Activated CD8-positive, alpha-beta memory T cell treated with anti-CD3 and anti-CD28 coated beads, Interleukin-2, amount 10 ng/mL, durations not matched to agents 7 days and 5 days (primary cell): ENCODE measurements at places on chromosomes 16 and 17. TPM values are rescaled to one million over a fixed set of nuclear protein-coding genes. Genes with fewer than 3 reads are reported as not detected.

GRCh38 chr16:78450255-78450654, 350.8 kb downstream of the WWOX start:
- H3K27ac ChIP-seq = no peak overlapping the region

DNA sequence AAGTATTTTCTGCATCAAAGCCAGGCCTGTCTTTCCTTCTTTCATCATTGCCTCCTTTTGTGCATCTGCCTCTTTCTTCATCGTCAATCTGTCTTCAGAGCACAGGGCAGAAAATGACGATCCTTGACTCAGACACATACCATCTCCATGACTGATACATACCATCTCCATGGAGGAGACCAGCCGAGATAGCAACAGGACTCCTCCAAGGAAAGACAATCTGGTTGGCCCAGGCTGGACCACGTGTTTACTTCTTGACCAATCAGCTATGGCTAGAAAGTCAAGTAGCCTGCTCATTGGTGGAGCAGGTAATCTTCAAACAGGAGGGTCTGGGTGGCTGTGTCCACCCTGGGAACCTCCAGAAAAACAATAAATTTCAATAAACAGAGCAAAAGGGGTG, 164.6 kb downstream of the CPPED1 start:
- H3K36me3 ChIP-seq = peaks cover 3% of the 10 kb centered on the region
- no peak overlapping the region for H3K27ac ChIP-seq
- no peak overlapping the region for H3K4me3 ChIP-seq
- peaks cover 10% of the 10 kb centered on the region for H3K27me3 ChIP-seq

DNA sequence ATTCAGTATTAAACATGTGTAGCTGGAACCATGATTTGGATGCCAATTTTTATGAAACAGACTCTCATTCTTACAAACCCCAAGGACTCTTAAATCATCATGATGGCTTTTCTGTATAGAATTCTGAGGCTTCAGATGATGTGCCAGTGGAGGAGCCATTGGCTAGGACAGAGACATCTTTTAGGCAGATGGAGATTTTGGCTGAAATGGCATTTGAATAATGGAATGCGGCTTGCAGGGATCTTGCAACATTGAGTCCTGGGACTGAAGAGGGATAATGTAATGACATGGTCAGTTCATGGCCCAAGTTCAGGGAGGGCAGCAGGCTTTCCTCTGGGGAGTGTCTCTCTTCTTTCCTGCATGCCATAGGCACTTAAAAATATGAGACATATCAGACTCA, 172.4 kb downstream of the ABCA8 start:
- DNase-seq = no peak
- H3K4me1 ChIP-seq = no peaks in the 10 kb centered on the region
- no peak overlapping the region for H3K4me3 ChIP-seq
- H3K36me3 ChIP-seq = no peaks in the 10 kb centered on the region

DNA sequence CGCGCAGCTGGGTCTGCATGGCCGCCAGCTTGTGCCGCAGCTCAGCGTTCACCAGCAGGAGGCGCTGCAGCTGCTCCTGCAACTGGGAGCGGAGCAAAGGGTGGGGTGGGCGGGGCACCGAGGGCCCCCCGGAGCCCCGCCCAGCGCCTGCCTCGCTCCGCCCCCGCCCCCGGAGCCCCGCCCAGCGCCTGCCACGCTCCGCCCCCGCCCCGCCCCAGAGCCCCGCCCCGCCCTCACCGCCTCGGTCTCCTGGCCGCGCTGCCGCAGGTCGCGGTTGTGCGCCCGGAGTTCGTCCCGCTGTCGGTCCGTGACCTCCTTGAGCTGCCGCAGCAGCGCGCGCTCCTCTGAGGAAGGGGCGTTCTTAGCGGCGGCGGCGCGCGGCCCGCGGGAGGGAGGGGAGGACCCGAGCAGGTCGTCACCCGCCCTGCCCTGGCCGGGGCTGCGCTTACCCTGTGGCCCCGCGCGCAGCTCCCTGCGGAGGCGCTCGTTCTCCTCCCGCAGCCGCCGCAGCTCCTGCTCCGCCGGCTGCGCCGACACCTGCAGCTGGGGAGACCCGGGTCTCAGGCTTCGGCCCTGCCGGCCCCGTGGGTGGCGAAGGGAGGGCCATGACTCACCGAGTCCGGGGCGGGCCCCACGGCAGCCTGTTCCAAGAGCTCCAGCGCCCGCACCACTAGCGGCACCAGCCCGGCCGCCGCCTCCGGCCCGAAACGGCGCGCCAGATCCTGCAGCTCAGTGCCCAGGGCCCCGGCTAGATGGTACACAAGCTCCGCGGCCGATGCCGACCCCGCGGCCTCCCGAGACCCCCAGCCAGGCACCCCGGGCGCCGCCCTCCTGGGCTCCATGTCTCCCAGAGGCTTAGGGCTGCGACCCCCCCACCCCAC, 463 bp downstream of the RILP start:
- H3K4me1 ChIP-seq = peaks cover 19% of the 10 kb centered on the region
- peak; percentile 96 for DNase-seq
- peak overlapping the region; percentile 28 for H3K27ac ChIP-seq
- peaks cover 24% of the 10 kb centered on the region for H3K36me3 ChIP-seq

DNA sequence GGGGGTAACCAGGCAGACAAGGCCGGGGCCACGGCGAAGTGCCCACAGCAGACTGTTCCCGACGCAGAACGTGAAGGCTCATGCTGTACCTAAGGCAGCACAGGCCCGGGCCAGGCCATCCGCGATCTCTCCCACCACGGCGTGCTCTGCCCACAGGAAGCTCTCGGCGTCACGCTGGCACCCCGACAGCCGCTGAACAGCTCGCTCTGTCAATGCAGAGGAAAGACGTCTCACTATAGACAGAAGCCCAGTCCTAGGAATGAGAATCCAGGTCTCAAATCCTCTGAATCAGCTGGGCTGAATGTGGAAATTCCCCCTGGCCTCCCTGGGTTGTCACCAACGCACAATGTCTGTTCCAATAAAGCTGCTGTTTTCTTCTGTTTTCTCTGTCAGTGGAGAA, 21.4 kb downstream of the SERPINF1 start:
- peaks cover 34% of the 10 kb centered on the region for H3K36me3 ChIP-seq
- H3K27ac ChIP-seq = no peak overlapping the region
- peaks cover 2% of the 10 kb centered on the region for H3K4me1 ChIP-seq
- H3K4me3 ChIP-seq = no peak overlapping the region
- no peak for DNase-seq

- peaks cover 3% of the 10 kb centered on the region for H3K36me3 ChIP-seq
- peak overlapping the region; percentile 79 for H3K4me3 ChIP-seq
- no peaks in the 10 kb centered on the region for H3K27me3 ChIP-seq
- DNase-seq = no peak
- peaks cover 40% of the 10 kb centered on the region for H3K4me1 ChIP-seq
These were observed 383 bp downstream of the ZNF598 start for GRCh38 chr16:2009164-2009711.

GRCh38 chr16:86593913-86594620, 15.7 kb downstream of the FOXL1 start:
- DNase-seq = no peak
- no peak overlapping the region for H3K4me3 ChIP-seq
- no peaks in the 10 kb centered on the region for H3K4me1 ChIP-seq
- no peaks in the 10 kb centered on the region for H3K36me3 ChIP-seq
- peaks cover 26% of the 10 kb centered on the region for H3K27me3 ChIP-seq

GRCh38 chr17:57565176-57565575, 179.9 kb downstream of the CCDC182 start:
- H3K4me1 ChIP-seq = peaks cover 4% of the 10 kb centered on the region
- no peak overlapping the region for H3K4me3 ChIP-seq

DNA sequence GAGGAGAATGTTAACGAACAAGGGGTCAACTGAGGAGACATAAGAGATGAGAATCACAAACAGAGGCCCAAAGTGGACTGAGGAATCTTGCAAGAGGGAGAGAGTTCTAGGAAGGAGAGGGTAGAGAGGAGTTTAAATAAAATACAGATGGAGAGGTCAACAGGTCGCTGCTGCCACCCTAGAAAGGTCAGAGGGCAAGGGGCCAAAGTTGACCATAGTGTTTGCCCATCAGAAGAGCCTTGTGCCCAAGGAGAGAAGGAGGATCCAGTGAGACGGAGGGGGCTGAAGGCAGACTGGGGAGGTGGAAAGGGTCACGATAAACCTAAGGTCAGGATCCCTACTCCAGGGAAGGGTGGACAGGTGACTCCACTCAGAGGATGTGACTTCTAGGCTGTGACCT, 6.9 kb upstream of the ITGA3 start:
- no peak overlapping the region for H3K4me3 ChIP-seq
- DNase-seq = no peak

DNA sequence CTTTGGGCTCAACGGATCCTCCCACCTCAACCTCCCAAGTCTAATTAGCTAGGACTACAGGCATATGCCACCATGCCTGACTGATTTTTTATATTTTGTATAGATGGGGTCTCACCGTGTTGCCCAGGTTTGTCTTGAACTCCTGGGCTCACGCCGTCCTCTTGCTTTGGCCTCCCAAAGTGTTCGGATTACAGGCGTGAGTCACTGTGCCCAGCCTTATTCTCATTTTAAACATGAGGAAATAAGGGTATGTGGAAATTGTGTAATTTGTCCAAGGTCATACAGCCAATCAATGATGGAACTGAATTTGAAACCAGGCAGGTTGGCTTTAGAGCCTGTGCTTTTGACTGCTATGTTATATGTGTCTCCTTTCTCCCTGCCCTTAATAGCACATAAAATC, 27.4 kb upstream of the AQP8 start:
- H3K4me3 ChIP-seq = no peak overlapping the region
- DNase-seq = no peak
- H3K27ac ChIP-seq = no peak overlapping the region
- no peaks in the 10 kb centered on the region for H3K27me3 ChIP-seq
- H3K4me1 ChIP-seq = no peaks in the 10 kb centered on the region
- no peaks in the 10 kb centered on the region for H3K36me3 ChIP-seq

- no peaks in the 10 kb centered on the region for H3K27me3 ChIP-seq
- H3K4me1 ChIP-seq = no peaks in the 10 kb centered on the region
- H3K27ac ChIP-seq = no peak overlapping the region
- DNase-seq = no peak
- peaks cover 14% of the 10 kb centered on the region for H3K36me3 ChIP-seq
These were observed 20.0 kb downstream of the CCL17 start for GRCh38 chr16:57424583-57424982.

DNA sequence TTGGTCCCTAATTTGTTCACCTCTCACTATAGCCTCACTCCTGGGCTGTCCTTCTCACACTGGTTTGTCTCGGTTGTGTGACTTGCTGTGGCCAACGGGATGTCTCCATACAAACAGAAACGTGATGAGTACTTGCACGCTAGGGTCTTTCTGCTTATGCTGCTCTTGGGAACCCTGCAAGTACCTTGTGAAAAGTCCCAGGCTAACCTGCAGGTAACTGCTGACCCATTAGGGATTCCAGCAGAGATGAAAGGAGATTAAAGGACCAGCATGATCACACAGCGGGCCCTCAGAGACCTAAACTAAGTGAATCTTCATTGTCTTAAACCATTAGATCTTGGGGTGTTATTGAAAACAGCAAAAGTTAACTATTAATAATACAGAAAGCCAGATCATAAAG, 562.8 kb upstream of the GOT2 start:
- no peak overlapping the region for H3K4me3 ChIP-seq
- no peaks in the 10 kb centered on the region for H3K27me3 ChIP-seq
- no peak for DNase-seq
- no peak overlapping the region for H3K27ac ChIP-seq
- no peaks in the 10 kb centered on the region for H3K36me3 ChIP-seq

DNA sequence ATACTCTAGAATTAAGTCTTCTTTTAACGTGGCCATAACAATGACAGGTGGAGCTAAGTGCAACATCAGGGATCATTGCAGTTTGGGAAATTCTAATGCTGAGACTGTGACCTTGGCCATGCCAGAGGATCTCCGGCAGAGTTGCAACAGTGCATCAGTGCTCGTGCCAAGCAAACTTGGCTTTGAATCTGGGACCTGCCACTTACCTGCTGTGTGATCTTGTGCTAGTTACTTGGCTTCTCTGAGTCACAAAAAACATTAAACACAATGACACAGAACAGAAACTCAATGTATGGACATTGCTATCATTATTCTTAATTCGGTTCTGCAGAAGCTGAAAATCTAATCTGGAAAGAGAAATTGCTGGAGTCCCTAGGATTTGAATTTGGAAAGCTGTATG, 435.5 kb upstream of the CCL2 start:
- peaks cover 4% of the 10 kb centered on the region for H3K27me3 ChIP-seq
- H3K4me3 ChIP-seq = no peak overlapping the region
- no peak overlapping the region for H3K27ac ChIP-seq
- no peaks in the 10 kb centered on the region for H3K4me1 ChIP-seq

DNA sequence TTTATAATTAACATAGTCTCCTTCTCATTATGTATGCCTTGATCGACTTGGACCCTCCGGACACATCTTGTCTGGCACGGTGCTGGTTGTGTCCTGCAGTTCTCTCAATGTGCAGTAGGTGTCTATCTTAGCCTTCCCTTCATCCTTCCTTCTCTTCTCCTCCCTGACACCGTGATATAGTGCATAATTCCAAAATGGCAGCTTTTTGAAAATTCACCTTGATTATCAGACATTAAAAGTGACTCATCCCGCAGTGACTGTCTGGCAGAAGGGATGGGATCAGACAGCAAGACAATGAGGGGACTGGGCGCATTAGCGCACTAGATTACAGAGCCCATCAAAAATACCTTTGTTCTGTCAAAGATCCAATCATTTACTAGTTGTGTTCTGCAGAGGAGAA, 70.0 kb upstream of the PMFBP1 start:
- no peak overlapping the region for H3K4me3 ChIP-seq
- no peaks in the 10 kb centered on the region for H3K36me3 ChIP-seq

DNA sequence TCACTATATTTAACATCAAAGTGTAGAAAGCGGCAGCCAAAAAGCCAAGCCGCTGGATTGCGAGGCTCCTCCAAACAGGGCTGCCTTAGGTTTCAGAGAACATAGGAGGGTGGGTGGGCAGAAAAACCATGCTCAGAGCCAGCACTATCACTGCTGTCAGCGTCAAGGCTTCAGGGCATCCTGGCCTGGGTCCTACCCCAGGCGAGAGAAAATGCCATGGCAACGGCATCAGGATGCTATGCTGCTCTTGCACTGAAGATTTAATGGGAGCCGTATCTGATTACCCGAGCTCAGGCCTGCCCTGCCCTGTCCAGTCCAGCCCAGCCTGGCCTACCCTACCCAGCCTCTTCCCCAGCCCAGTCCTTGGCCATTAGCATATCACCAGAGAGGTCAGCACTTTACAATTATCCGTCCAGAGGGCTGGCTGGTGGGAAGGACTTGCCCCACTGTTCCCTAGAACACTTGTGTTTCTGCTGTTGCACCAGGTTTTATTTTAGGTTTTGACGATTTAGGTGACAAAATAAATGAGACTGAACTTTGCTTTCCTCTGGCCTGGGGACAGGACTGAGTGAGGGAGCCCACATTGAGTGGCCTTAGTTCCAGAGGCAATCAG, 61.1 kb downstream of the TOM1L2 start:
- H3K27ac ChIP-seq = no peak overlapping the region
- H3K27me3 ChIP-seq = no peaks in the 10 kb centered on the region
- H3K36me3 ChIP-seq = peaks cover 3% of the 10 kb centered on the region
- no peak for DNase-seq
- H3K4me3 ChIP-seq = no peak overlapping the region

Gene KRT33A
- total RNA-seq = not detected

Gene KRTAP1-1
- total RNA-seq = not detected

Gene DLG4
- 4.9 TPM for total RNA-seq

Gene HSF5
- total RNA-seq = 0.41 TPM

Gene RAD51C
- total RNA-seq = 61.3 TPM

Gene PRR29
- total RNA-seq = 1.5 TPM
